ENCODE measurements at places on chromosomes 5 and 9.

DNA sequence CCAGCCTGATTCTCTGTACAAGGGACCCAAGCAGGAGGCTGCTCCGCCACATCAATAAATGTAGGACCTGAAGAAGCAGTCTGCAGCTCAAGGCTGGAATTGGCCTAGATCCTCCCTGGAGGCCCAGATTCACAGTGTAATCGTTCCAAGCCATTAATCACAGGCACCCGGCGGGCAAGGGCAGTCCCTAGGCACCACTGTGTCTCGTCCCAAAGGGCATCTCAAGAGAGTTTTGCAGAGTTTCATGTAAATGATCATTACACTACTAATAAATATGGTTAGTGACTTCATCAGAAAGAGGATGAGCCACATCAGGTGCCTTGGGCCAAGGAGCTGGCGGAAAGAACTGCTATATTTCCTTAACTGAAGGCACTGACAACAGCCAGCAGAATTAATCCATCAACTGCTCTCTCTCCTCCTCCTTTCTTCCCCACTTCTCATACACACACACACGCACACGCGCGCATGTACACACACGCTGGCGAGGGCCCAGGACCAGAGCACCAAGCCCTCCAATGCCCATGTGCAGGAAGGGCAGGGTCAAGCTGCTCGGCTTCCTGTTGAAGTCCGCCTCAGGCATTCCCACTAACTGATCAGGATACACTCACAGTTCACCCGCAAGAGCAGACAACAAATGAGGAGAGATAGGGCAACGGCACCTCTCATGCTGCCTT lies 33.9 kb downstream of the GNAQ start:
- DNase-seq: no peak

- DNase-seq: no peak
Measured at GRCh38 chr5:153365547-153365946, 124.9 kb upstream of the GRIA1 start.

DNA sequence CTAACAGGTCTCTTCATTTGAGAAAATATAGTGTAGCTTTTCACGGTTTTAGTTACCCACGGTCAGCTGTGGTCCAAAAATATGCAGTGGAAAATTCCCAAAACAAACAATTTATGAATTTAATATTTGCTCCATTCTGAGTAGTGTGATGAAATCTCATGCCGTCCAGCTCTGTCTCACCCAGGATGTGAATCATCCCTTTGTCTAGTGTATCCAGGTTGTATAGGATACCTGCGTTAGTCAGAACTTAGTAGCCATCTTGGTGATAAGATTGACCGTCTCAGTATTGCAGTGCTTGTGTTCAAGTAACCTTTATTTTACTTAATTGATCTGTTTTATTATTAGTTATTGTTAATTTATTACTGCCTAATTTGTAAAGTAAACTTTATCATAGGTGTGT lies 41.1 kb downstream of the NDUFS4 start:
- no peak for DNase-seq

DNA sequence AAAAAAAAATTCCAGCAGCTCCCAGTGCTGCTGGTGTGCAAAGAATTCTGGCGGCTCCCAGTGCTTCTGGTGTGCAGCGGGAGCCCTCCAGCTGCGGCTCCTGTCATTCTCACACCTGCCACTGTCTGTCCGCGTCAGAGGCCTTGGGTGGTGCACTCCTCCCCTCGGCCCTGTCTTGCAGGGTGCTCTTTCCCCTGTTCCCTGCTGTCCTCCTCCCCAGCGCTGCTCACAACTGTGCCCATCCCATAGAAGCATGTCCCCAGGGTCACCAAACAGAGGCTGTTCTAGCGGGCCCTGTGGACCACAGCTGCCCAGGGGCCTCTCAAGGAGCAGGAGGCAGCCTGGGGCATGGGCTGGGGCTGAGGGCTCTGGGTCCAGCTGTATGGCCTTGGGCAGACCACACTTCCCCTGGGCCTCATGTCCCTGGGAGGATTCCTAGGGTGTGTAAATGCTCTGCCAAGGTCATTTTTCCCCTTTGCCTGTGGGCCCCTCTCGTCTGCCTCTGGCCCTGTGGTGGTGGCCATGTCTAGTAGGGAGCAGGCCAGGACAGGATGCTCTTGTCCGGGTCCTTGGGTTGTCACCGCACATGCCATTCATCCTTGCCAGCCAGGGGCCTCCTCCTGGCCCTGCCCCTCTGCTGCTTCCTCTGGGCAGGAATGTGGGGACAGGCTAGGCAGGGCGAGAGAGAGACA lies 68.2 kb downstream of the PHF2 start:
- no peak for DNase-seq

DNA sequence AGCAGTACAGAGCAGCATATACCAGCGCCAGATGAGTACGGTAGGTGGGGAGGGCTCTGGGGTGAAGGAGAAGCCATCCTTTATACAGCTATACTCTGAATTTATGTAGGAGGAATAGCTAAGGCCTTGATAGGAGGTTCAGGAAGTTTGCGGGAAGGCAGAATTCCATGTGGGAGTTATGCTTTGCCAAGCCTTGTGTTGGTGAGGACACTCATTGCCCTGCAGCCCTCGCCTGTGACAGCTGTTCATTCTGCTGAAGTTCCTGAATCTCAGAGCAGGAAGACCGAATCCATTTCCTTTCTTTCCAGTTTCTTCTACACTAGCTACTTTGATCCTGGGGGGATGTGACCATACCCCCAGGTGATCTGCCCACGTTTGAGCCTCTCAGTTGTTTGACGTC lies 7.7 kb downstream of the MFAP3 start:
- no peak for DNase-seq

GRCh38 chr5:80124121-80124918 lies 89.2 kb downstream of the THBS4 start:
- DNase-seq: no peak

- no peak for DNase-seq
Measured at GRCh38 chr5:61346511-61346910, 14.5 kb downstream of the ZSWIM6 start.

Measured in stimulated activated CD8-positive, alpha-beta memory T cell treated with anti-CD3 and anti-CD28 coated beads, Interleukin-4, amount 100 ng/mL, for 1 hour (primary cell).